ENCODE measurements at places on chromosomes 5 and 9. TPM values are rescaled to one million over a fixed set of nuclear protein-coding genes. Genes with fewer than 3 reads are reported as not detected.
A peak's percentile ranks its signal among the peaks of the same experiment; 100 is the strongest.

DNA sequence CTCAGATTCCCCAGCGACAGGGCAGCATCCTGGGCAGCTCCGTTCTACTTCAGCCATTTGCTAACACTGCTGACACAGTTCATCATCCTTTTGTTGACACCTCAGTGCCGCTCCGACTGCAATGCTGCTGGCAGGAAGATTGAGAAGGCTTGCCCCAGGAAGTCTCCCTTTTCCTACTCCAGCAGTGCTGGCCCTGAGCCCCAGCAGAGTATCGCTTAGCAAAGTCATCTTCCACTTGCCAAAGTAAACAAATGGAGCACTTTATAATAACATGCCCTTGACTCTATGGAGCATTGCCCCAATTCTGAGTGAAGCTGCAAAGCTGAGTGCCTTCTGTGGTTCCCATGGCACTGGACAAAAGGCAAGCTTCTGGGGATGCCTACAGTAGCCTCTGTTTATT lies 32.2 kb downstream of the PRLR start:
- DNase-seq, result peak; percentile 54

The PCDHGA12 gene
- polyA plus RNA-seq, result 2.7 TPM

- DNase-seq, result no peak
Measured at GRCh38 chr5:71620630-71621029, 33.5 kb downstream of the MCCC2 start.

The BTNL8 gene
- polyA plus RNA-seq, result 10.3 TPM

The OCLN gene
- polyA plus RNA-seq, result 9.2 TPM

The SLCO6A1 gene
- polyA plus RNA-seq, result 78.0 TPM

All from testis (tissue), 5 donors.